ENCODE measurements at places on chromosomes 13 and 19.

- DNase-seq: no peak
These were observed 87.0 kb upstream of the TSHZ3 start for GRCh38 chr19:31436121-31436776.

DNA sequence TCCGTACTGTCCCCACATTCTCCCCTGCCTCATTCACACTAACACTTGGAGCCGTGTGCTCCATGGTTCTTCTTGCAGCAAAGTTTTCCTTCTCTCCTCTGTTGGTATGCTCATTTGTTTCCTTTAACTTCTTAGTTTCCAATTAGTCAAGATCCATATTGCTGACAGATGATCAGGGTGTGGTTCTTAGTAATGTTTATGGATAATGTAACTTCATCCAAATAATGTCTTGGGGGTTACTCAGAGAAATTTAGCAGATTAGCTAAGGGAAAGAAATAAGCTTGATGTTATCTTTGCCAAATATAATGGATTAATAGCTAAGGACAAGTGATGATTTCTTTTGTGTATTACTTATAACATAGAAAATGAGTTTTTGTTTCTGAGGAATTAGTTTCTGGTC is 174.4 kb downstream of the NUFIP1 start:
- no peak for DNase-seq

GRCh38 chr19:6864325-6864940 is 22.9 kb upstream of the ADGRE1 start:
- DNase-seq: no peak

DNA sequence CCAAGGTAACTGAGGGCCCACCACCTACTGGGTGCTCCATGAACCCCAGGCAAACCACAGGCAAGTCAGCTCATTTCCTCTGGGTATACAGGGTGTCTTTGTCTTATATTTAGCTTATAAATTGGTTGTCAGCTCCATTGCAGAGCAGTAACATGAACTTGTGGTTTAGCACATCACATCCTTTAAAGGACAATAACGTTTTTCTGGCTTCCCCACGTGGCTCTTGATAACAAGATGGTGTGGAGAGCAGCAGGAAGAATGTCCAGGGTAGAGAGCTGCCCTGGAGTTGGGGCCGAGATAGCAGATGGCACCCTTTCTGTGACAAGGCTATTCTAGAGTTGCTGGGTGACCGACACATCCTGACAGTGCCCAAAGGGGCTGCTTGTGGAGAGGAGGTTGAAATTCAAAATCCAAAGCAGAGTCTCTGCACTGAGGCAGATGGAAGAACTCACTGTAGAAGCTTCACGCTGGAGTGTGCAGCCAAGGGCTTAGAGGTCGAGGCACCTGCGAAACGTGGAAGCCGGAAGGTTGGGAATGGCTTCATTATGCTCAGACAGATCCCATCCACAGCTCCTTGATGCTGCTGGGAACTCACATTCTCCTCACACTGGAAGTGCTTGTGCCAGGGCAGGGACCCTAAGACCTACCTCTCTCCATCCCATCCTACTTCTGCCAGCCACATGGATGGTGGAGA is 133.0 kb upstream of the FRY start:
- no peak for DNase-seq

DNA sequence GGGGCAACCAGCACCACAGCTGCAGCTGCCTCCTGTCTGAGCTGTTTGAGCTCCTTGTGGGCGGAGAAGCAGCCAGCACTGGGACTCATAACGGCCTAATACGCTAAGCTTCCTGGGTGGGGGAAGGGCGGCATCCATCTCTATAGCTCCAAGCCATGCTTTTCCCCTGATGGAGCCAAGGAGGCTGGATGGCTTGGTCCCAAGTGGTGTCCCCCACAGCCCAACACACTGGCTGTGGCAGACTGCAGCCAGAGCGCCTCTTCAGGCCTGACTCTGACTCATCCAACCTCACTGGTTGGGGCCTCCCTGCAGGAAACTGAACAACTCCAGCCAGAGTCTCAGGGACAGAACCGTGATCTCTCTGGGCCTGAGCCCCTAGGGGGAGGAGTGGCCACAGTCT is 537.3 kb downstream of the SUCLA2 start:
- no peak for DNase-seq

- DNase-seq: no peak
These were observed 3.2 kb upstream of the PVR start for GRCh38 chr19:44640518-44640917.

- DNase-seq: no peak
These were observed 178.7 kb upstream of the PCDH9 start for GRCh38 chr13:67408798-67409197.

- peak; percentile 29 for DNase-seq
These were observed 61.3 kb downstream of the CELF5 start for GRCh38 chr19:3285647-3286176.

GRCh38 chr19:51726049-51726448 is 2.3 kb upstream of the HAS1 start:
- DNase-seq: no peak

DNA sequence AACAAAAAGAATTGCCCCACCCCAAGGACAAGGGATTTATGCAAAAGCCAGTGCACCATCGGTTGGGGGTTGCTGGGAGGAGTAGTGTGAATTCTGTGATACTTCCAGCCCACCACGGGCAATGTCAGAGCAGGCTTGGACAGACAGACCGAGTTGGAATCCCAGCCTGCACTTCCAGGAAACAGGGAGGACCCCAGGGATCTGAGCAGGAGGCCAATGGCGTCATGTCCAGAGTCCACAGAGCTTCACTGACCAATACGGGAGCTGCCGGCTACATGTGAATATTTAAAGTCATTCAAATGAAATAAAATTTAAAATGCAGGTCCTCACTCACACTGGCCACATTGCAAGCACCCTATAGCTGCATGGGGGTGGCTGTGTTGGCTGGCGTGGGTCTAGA is 10.9 kb downstream of the ZNRF4 start:
- DNase-seq: no peak
